ENCODE measurements at places on chromosomes 1 and 21.

DNA sequence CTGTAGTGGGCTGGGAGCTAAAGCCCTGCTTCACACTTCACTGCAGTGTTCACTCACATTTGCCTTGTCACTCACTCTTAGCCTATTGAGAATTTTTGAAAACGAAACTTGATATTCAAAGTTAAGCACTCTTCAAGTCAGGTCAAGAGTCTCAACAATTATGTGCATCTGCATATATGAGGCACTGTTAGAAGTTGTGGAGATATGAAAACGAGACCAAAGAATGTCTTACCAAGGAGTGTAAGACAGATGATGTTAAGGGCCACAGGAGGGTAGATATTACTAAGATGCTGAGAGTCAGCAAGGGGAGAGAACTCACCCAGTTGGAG is 64.7 kb upstream of the GJA8 start:
- DNase-seq, result no peak

GRCh38 chr1:950268-950667 is 8.8 kb downstream of the NOC2L start:
- no peak for DNase-seq

GRCh38 chr1:200224315-200224714 is 185.5 kb downstream of the ZNF281 start:
- no peak for DNase-seq

- DNase-seq, result no peak
These were observed 8.0 kb upstream of the EPHA8 start for GRCh38 chr1:22555371-22555656.

DNA sequence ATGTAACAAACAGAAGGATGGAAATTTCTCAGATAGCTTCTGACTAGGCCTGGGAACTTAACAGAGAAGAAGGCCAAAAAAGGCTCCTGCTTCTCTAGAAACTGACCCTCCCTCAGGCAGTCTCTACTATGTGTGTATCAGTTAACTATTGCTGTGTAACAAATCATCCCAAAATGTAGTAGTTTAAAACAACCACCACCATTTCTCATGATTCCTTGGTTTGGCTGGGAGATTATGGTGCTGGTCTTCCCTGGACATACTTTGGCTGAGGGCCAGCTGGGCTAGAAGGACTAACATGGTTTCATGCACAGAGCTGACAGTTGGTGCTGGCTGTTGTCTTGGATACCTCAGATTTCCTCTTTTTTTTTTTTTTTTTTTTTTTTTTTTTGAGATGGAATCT is 26.2 kb upstream of the CNN3 start:
- no peak for DNase-seq

DNA sequence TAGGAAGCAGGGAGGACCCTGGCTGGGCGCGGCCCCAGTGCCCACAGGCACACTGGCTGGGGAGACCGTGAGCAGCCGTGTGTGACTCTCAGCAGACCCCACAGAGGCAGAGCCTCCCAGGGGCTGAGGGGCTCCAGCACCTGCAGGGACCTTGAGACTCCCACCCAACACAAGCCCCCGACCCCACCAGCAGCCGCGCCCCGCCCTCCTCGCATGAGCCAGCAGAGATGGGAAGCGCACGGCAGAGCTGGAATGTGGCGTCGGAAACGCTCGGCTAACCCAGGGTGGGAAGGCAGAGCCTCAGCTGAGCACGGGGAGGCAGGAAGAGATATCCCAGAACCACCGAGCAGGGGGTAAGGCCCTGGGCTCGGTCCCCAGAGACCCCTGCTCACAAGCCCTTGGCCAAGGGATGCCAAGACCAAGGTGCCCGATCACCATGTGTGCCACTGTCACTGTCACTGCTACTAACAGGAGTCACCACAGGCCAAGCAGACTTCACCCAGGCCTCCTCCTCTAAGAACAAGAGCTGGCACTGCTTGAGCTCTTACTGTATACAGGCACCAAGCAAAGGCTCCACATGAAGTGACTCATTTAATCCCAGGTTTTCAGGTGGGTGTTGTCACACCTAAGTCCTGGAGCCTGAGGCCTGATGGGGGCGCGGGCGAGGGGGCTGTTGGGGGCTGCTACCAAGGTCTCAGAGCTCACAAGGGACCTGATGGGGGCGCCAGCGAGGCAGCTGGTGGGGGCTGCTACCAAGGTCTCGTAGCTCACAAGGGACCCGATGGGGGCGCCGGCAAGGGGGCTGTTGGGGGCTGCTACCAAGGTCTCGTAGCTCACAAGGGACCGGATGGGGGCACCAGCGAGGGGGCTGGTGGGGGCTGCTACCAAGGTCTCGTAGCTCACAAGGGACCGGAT is 20.1 kb downstream of the MEGF6 start:
- DNase-seq, result no peak

DNA sequence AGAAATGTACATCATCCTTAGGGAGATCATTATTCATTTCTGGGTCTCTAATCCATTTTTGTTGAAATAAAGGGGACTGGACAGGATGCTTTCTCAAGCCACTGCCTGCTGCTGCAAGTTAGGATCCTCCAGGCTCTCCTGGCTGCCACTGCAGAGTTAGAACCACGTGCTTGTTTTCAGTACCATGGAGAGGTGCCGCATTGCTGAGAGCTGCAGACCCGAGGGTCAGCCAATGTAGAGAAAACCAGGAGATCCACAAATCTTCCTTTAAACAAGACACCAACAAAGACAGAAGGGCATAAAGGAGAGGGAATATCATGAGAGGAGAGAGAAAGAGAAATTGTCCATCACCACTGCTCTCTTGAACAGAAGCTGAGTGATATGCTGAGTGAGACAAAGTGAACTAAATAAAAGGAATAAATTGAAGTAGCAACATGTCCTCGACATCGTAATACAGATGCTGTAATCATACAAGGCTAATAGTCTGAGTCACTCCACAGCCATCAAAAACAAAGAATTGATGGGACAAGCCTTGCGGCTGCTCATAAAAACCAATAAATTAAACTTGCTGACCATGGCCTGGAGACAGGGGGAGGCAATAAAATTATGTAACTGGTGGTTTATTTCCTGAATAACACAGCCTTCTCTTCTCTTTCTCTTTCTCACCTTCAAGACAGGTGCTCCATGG is 255.7 kb downstream of the OMA1 start:
- DNase-seq, result no peak

DNA sequence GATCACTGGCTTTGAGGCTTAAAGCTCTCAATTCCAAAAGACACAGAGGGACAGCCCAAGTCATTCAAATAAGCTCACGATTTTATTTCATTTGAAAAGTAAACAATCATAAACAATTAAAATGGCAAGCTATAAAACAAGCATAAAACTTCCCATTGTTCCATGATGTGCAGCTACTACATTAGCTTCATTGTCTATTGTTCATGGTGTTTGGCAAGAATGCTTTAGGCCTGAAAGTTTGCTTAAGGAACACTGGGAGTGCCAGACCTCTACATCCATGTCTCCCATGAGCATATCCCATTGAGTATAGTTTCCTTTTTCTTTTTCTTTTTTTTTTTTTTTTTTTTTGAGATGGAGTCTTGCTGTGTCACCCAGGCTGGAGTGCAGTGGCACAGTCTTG is 286.1 kb upstream of the ESRRG start:
- DNase-seq, result no peak

GRCh38 chr1:48794816-48795215 is 18.1 kb upstream of the BEND5 start:
- DNase-seq, result no peak

- DNase-seq, result no peak
These were observed 237.3 kb downstream of the S1PR1 start for GRCh38 chr1:101474039-101474665.

DNA sequence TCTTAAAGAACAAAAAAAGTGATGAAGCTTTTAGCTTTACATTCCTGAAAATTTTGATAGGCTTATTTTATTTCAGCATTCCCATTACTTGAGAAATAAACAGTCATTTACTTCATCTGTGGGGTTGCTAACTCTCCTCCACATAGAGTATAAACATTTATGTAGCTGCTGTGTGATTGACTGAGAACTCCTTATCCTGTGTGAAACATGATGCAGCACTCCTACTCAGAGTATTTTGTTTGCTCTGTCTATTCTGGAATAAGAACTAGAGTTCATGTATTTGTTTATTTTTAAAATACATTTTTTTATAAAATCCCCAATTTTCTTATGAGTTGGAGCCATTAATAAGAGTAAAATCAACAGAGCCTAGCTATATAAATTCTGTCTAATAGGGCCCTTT is 318.7 kb upstream of the SPAG17 start:
- no peak for DNase-seq
